NCI-H446 (cell line): ENCODE measurements at places on chromosomes 1 and 21.

DNA sequence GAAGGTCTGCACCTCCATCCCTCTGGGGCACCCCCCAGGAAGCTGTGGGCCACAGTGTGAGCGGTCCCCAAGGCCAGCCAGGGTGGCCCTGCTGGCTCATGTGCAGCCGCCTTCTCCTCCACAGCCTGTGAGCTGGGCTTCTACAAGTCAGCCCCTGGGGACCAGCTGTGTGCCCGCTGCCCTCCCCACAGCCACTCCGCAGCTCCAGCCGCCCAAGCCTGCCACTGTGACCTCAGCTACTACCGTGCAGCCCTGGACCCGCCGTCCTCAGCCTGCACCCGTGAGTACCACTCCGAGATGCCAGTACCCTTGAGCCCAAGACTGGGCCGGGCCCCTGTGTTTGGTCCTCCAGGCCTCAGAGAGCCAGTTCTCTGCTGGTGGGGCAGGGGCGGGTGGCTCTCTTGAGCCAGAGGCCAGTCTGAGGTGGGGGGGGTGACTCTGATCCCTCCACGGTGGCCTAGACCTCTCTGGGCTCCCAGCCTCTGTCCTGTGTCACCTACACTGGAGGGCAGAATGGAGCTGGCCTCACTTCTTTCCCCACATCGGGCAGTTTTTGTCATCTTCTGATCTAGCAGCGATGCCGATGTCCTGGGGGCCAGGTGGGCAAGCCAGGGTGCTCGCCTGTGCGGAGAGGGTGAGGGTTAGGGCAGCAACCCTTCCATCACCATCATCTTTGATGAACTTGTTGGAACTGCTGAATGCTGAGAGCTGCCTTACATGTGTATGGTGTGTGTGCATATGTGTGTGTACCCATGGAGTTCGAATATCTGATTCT lies 23.3 kb downstream of the EPHA8 start:
- no peak for DNase-seq

- no peak for DNase-seq
Measured at GRCh38 chr1:238672806-238673205, 713.6 kb upstream of the CHRM3 start.

DNA sequence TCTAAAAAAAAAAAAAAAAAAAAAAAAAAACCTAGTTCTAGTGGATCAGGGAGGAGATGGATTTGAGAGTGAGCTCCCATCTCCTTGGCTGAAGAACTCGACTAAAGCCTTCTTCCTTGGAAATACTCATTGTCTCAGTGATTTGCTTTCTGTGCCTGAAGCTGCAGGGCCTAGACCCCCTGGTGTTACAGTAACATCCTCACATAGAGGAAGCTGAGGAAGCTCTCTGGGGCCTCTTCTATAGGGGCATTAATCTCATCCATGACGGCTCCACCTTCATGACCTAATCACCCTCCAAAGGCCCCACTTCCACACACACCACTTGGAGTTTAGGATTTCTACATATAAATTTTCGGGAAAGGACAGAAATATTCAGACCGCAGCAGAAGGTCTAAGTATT lies 95.9 kb upstream of the ETS2 start:
- no peak for DNase-seq

DNA sequence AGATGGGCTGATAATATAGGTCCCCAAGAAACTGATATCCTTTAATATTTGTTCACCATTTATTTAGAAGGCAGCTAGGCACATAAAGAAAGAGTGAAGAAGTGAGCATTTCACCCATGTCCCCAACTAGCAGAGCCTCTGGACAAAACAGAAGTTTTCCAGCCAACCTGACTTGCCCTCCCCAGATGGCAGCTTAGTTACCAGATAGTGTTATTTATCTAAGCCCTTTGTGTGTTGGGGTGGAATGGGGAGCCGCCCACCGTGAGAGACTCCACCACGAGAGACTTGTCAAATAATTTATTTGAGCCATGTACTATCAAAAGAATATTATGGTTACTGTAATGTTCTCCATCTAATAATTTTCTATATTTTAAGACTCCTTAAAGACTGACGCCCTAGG lies 54.9 kb upstream of the C1orf198 start:
- no peak for DNase-seq

- no peak for DNase-seq
Measured at GRCh38 chr1:39087435-39087834, 61.3 kb downstream of the NDUFS5 start.

DNA sequence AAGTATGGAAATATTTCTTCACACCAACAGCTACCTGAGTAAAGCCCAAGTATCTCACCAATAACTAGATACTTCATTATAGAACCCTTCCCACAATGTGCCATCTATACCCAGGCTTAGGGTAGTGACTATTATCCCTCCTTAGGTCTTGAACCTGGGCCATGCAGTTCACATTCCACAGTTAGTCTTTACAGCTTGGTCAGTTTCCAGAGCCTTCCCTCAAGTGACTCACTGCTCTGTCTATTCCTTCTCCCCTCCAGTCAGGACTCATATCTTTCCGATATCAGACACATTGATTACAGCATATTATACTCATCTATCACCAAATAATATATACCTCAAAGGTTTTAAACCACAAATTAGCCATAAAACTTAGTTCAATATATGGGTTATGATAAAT lies 23.6 kb downstream of the VAMP4 start:
- no peak for DNase-seq

GRCh38 chr1:226643177-226643576 lies 94.6 kb downstream of the STUM start:
- DNase-seq = no peak

DNA sequence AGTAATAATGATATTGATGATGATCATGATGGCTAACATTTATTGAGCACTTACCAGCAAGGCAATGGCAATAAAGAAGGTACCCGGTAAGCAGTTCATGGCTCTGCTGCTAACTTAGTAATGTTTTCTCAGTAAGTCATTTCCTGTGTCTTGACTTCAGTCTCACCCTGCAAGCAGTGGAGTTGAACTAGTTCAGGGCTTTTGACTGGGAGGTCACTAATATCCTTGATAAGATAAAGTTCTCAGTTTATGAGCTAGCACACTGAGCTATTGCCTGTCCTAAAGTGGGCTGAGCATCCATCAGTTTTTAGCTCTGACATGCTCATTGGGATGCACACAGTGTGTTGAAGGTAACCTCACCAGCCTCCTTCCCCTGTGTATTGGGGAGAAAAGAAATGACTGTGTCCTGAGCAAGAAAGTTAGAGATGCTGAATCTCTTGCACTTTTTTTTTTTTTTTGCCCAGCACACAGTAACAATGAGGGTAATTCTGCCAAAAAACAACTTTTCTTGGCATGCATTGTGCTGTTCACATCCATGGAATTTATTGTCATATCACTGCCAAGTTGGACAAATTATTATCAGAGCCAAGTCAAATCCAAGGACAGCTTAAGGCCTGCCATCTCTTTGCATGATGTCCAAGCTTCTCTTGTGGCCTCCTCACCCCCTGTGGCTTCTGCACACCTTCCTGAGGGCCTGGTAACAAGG lies 55.5 kb upstream of the GADD45A start:
- no peak for DNase-seq

- no peak for DNase-seq
Measured at GRCh38 chr1:198741744-198742143, 102.9 kb downstream of the PTPRC start.

GRCh38 chr1:39645411-39646043 lies 6.1 kb upstream of the HEYL start:
- DNase-seq = no peak

DNA sequence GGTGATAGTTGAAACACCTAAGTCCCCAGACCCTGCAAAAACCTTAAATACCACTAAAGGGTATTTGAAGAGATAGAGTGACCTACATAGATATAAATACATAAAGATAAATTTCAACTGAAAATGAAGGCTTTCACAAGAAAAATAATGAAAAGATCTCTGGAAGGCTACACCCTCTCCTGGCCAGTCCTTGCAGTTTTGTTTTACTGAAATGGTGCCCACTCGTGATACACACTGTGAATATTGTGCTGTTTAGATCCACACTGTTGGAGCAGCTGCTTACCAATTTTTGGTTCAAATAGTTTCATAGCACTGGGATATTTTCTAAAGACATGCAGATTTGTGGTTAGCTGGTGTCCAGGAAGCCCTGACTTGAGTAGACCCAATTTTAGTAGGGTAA lies 31.5 kb upstream of the RNF187 start:
- no peak for DNase-seq
